IPS DF 6.9 (cell line): ENCODE measurements at places on chromosomes 5 and 9.

DNA sequence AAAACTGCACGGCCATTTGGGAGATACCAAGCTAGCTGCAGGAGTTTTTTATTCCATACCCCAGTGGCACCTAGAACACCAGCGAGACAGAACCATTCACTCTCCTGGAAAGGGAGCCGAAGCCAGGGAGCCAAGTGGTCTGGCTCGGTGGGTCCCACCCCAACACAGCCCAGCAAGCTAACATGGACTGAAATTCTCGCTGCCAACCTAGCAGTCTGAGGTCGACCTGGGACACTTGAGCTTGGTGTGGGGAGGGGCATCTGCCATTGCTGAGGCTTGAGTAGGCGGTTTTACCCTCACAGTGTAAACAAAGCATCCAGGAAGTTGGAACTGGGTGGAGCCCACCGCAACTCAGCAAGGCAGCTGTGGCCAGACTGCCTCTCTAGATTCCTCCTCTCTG is 108.9 kb upstream of the CHD1 start:
- H3K4me3 ChIP-seq, result no peak overlapping the region
- DNase-seq, result no peak
- H3K4me1 ChIP-seq, result no peaks in the 10 kb centered on the region
- no peak overlapping the region for H3K27ac ChIP-seq

DNA sequence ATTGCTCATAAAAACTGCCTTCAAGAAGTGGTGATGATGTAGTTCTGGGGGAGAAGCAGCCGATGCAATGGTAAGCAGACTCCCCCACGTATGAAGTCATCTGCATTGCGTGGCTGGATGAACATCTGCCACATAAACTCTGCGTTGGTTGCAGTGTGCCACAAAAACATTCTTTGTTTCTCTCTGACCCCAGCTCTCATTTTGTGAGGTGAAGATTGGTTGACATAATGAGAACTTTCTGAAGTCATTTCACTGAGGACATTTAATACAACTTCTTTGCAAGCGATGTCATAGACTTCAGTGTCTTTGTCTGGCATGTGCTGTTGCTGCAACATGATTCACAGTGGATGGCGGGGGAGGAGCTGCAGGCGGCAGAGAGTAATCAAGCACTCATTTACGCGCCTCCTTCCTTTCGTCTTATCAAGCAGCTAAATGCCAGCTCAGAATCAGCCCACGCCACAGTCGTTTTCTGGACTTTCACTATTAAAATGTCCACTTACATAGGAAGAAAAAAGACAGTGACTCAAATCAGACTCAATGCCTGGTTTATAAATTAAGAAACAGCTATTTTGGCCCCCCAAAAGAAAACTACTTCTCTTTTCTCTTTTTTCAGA is 91.5 kb upstream of the NFIL3 start:
- no peaks in the 10 kb centered on the region for H3K36me3 ChIP-seq
- H3K27me3 ChIP-seq, result no peaks in the 10 kb centered on the region
- H3K4me1 ChIP-seq, result no peaks in the 10 kb centered on the region
- H3K4me3 ChIP-seq, result no peak overlapping the region
- DNase-seq, result no peak

DNA sequence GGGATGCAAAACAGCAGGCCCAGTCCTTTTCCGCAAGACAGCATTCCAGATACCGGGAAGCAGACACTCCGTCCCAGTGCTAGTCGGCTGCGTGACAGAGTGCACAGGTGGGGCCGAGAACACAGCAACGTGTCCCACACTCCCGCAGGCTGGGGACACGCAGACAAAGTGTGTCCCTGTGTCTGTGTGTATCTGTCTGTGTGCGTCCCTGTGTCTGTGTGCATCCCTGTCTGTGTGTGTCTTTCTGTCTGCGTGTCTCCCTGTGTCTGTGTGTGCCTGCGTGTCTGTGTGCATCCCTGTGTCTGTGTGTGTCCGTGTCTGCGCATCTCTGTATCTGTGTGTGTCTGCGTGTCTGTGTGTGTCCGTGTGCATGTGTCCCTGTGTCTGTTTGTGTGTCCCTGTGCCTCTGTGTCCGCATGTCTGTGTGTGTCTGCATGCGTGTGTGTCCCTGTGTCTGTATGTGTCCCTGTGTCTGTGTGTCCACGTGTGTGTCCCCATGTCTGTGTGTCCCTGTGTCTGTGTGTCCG is 137.0 kb downstream of the MRPL36 start:
- peaks cover under 1% of the 10 kb centered on the region; the same call in 1 of the 2 replicates for H3K27me3 ChIP-seq
- H3K36me3 ChIP-seq, result no peaks in the 10 kb centered on the region
- H3K4me3 ChIP-seq, result no peak overlapping the region
- H3K27ac ChIP-seq, result no peak overlapping the region
- DNase-seq, result no peak

DNA sequence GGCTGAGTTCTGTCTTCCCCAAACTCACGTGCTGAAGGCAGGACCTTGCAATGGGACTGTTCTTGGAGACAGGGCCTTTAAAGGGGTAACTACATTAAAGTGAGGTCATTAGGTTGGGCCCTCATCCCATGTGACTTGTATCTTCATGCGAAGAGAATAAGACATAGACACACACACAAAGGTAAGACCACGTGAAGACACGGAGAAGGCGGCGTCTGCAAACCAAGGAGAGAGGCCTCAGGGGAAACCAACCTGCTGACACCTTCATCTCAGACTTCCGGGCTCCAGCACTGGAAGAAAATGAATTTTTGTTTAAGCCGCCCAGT is 50.7 kb upstream of the KCNMB1 start:
- H3K36me3 ChIP-seq, result no peaks in the 10 kb centered on the region
- H3K4me3 ChIP-seq, result no peak overlapping the region
- H3K27me3 ChIP-seq, result no peaks in the 10 kb centered on the region
- H3K4me1 ChIP-seq, result peaks cover 6% of the 10 kb centered on the region
- no peak overlapping the region for H3K27ac ChIP-seq
- no peak for DNase-seq

DNA sequence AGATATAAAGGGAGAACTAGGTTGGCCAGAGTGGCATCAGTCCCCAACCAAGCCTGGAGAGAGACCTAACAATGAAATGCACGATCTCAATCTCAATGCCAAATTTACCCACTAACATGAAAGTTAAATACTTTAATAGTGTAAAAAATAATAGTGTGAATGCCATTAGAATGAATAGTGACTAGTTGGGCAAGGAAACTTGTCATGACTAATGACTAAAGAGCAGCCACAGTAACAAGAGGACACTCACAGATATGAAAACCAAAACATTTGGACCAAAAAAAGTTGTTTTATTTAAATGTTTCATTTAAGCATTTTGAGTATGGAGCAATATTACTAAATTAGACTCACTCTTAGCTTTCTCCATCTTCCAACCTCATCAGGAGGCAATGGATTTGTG is 1853.8 kb downstream of the EFNA5 start:
- DNase-seq, result no peak
- H3K4me1 ChIP-seq, result no peaks in the 10 kb centered on the region
- no peak overlapping the region for H3K27ac ChIP-seq
- H3K27me3 ChIP-seq, result no peaks in the 10 kb centered on the region
- H3K36me3 ChIP-seq, result no peaks in the 10 kb centered on the region
